ENCODE measurements at places on chromosomes 12 and 14.

DNA sequence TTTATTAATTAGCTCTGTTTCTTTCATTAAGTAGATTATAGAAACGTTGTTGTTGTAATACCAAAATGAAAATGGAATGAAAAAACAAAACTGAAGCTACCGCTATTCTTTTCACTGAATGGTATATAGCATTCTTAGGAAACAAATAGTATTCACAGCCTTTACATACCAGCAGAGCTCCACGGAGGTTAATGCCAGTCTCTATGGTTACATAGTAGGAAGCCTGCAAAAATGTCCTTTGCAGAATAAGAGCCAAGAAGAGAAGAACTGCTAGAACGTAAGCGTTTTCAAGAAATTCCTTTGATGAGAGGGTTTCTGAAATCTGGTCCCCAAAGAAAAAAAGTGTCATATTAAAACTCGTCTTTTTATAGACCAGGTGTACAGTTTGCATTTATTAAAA lies 30.6 kb downstream of the ABCC9 start:
- no peak for DNase-seq

- no peak for DNase-seq
These were observed 26.4 kb downstream of the CDC42BPB start for GRCh38 chr14:103030741-103031565.

GRCh38 chr12:110466791-110467190 lies 1.3 kb downstream of the GPN3 start:
- DNase-seq: no peak

DNA sequence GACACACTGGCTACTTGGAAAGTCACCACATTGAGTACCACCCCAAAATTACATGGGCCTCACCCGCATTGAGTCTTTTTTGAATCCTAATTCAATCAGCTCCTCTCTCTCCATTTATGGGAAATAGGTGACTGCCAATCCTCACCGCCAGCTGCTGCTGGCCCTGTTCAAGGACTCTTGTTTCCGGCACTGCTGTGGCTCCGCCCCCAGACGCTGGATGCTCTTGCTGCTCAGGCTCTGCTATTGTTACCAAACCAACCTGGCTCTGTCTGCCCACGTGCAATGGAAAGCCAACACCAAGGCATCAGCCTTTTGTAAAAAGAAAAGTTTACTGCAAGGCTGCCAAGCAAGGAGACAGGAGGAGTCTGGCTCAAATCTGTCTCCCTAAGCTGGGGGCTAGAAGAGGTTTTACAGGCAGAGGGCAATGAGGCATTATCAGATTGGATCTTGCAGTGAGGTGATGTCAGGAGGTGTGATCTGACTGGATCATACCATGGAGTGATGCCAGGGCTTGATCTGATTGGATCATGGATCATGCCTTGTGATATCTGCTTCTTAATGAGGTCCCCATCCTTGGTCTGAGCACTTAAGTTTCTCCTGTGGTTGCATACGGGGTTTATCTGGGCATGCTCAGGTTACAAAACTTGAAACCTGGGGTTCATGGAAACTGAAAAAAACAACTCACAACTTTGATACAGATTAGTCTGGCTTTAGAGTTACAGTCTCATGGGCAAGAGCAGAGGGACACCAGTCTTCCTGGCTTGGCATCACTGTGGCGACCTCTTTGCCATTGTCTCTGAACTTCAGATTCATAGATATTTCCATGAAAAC lies 117.1 kb upstream of the SLC35F4 start:
- DNase-seq: no peak

GRCh38 chr12:58681730-58682129 lies 238.6 kb downstream of the LRIG3 start:
- no peak for DNase-seq

DNA sequence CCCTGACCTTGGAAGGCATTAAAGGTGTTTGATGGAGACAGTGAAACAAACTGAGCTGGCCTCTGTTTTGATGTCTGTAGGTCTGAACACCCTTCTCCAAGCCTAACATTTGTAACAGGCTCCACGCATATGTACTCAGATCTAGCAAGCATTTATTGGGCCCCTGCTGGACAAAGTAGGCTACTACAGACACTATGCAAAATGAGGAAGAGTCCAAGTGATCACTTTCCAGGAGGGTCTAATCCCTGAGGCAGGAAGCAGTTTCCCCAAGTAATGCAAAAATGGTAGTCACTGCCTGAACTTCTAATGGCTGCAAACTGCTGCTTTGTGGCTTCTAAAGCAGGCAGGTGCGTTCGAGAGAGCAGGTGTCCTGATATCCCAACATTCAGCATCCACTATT lies 405.8 kb downstream of the MED13L start:
- DNase-seq: no peak

DNA sequence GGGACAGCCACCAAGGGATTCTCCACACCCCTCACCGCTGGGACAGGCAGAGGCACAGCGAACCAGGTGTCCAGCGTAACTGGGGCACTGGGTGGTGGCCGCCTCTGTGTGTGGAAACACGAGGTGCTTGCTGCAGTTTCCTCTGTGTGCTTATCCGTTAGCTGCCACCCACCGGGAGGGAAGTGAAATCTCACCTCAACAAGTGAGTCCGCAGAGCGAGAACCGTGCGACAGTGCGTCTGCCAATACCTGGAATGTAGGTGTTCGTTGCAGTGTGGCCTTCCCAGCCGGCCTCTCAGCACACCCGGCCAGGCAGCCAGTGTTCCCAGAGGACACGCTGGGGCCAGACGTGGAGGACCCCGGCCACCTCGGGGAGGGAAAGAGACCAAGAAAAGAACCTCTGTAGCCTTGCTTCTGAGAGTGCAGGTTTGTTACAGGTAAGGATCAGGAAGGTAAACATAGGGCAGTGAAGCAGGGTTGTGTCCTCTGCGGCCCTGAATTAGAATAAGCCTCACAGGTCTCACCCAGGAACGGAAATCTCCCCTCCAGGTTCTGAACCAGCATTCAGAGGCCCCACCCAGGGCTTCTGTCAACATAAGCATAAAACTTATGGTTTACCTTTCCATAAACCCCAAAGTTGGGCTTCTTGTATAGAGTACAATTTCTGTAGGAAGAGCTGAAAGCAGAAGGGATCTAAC lies 1.5 kb downstream of the BCL2L14 start:
- peak; percentile 26 for DNase-seq

DNA sequence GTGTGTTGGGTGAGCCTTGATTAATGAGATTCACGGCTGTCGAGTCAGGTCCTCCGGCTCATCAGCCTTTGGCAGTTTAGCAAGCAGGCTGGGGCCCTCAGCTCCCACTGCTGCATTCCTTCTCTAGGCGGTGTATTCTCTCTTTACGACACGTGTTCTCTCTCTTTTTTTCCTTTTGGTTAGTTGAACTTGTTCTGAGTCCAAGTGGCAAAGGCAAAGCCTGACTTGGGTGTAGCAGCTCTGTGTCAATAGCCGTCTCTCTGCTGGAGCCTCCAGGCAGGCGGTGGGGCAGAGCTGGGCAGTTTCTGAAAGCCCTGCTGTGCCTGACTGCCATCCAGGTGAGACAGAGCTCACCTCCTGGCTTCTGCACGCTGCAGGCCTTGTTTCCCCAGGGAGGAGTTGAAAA lies 46.6 kb downstream of the SUSD6 start:
- no peak for DNase-seq

DNA sequence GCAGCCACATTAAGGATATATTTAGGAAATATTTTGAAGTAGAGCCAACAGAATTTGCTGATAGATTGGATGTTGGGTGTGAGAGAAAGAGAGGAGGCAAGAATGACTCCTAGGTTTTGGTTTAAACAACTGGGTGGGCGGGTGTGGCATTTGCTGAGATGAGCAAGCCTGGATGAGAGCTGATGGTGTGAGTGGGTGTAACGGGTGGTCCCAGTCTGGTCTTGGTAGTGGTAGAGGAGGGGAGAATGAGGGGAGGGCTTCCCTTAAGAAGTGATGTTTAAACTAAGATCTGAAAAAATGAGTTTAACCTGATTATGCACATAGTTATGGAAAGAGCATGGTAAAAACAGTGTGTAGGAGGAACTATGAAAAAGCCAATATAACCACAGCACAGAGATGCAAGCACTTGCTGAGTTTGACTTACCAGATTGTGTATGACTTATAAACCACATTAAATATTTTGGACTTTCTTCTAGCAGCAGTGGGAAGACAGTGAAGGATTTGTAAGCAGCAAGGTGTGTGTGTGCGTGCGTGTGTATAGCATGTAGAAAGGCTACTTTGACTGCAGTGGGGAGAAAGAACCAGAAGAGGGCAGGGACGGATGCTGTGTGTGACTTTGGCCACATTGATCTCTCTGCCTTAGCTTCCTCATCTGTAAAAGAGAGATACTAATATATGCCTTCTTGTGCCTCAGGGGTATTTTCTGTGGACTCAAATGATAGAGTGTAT lies 139.7 kb downstream of the PRIMA1 start:
- DNase-seq: no peak

DNA sequence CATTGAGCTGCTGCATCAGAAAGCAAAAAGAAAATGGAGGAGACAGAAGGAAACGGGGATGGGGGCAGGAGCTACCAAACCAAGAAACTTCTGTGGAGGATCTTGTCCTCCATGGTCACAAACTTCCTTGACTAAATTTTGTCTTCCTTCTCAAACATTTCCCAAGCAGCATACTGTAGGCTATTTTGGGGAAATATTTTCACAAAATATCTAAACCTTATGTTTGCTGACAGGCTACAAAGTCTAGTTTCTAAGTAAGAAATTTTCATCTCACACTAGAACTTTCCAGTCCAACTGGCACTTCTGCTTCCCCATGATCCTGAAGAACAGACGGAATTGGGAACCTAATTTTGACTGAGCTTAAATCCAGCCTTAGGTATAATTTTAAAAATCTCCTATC lies 552.0 kb downstream of the SNAPC1 start:
- no peak for DNase-seq

DNA sequence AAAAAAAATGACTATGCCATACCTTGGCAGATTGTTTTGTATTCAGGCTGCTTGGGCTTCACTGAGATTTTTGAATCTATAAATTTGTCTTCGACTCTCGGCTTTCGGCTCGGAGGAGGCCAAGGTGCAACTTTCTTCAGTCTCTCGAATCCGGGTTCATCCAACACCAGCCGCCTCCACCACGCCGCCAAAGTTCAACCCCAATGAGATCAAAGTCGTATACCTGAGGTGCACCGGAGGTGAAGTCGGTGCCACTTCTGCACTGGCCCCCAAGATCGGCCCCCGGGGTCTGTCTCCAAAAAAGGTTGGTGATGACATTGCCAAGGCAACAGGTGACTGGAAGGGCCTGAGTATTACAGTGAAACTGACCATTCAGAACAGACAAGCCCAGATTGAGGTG lies 12.4 kb upstream of the SPPL3 start:
- DNase-seq: no peak

DNA sequence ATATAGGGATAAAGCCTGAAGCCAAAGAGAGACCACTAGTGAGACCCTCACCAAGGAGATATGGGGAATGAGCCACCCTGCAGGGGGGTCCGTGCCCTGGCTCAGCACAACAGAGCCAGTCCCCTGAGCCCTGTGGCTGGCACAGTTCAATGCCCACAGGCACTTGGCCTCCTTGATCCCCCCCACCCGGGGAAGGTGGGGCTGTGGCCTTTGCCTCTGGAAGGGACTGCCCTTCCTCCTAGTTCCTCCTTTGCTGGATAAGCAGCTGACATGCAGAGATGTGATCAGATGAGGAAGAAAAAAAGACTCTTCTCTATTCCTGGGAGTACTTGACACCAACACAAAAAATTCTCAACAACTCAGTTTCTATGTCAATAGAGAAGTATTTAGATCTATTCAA lies 19.9 kb downstream of the TTC7B start:
- DNase-seq: no peak

DNA sequence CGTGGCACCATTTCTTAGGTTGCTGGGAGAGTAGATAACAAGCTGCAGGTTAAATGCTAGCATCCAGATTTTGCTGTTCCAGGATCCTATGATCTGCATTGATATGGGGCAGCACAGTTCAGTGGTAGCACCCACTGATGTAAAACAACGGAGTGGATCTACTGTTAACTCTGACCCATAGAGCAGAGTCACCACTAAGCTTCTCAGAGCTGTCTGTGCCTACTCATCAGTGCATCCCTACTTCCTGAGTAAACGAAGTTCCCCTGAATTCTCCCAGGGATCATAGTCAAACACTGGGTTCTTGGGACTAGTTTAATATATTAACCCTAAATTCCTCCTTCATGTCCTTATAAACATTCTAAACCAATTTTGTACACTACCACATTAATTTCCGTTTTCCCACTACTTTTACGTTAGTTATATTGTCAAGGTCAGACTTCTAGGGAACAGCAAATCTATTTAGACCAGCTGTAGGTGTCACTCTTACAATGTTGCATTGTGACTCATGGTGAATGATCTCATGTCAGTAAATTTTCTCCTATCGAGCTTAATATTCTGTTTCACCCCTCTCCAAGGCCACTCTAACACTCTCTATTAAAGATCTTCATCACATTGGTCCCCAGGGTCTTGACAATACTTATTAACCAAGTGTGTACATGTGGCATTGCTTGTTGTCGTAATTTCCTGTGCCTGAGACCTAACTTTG lies 10.3 kb downstream of the RERGL start:
- DNase-seq: no peak

- no peak for DNase-seq
These were observed 70.4 kb downstream of the FUT8 start for GRCh38 chr14:65482757-65483438.

- no peak for DNase-seq
These were observed 96.3 kb upstream of the HIF1A start for GRCh38 chr14:61598980-61599379.

- no peak for DNase-seq
These were observed 7.3 kb downstream of the TESC start for GRCh38 chr12:117091758-117092510.

DNA sequence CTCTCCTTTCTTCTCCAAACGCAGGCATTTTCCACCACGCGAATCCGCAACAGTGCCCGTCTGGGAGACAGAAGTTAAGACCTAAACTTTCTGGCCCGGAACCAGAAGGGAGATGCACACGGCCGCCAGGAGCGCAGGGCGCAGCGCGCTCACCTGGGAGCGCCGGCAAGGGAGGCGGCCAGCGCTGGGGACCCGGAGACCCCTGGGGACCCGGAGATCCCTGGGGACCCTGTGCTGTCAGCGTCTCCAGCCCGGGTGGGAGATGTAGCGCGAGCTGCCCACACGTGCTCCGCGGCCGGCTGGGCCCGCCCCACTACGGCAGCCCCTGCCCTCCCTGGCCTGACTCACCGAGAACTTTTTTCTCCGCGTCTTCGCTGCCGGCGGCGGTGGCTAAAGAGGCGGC lies 620 bp downstream of the YBX3 start:
- DNase-seq: peak; percentile 29

Data from CD4-positive, alpha-beta T cell treated with Interleukin-4 for 4 hours (primary cell).